ENCODE measurements at places on chromosomes 5 and 9.

- DNase-seq, result no peak
Measured at GRCh38 chr5:57499262-57500050, 16.8 kb upstream of the ACTBL2 start.

DNA sequence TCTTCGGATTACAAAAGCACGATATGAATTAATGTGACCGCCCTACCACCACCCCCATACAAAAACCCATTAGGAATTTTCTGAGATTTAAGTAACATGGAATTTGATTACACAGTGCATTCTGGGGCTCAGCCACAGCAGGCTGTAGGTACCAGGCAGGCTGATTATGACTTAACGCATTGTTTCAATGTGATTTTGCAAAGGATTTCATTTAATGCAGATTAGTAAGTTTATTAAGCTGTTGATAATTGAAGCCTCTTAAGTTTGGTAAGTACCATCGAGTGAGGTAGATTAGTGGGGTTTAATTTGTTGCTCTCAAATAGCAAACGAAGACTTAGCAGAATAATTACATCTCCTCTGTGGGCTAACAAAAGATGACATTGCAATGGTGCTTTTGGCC, 240.1 kb downstream of the TRPM3 start:
- DNase-seq, result no peak

GRCh38 chr5:170100066-170100943, 5.4 kb upstream of the FOXI1 start:
- peak; percentile 13 for DNase-seq

DNA sequence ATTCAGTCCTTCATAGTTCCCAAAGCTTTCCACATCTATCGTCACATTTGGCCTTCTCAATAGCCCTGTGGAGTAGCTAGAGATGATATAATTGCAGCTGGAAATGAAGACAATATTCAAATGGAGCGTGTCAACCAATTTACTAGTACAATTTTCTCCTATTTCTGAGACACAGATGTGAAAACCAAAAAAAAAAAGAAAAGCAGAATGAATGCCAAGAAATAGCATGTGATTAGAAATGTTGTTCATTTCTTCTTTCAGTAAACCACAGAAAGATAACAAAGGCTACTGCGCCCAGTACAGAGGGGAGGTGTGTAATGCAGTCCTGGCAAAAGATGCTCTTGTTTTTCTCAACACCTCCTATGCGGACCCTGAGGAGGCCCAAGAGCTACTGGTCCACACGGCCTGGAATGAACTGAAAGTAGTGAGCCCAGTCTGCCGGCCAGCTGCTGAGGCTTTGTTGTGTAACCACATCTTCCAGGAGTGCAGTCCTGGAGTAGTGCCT, 99.0 kb downstream of the MUSK start:
- DNase-seq, result no peak

- no peak for DNase-seq
Measured at GRCh38 chr5:157744051-157745011, 819 bp downstream of the LSM11 start.

All from stimulated activated CD4-positive, alpha-beta T cell treated with anti-CD3 and anti-CD28 coated beads, Interleukin-1b, Interleukin-23, amount 100 ng/mL, for 1 hour (primary cell).